Cardiac muscle cell (in vitro differentiated cells and primary cell): ENCODE measurements at places on chromosomes 11 and 22.

GRCh38 chr11:108392353-108392752 is 75.0 kb downstream of the C11orf65 start:
- no peak for DNase-seq

DNA sequence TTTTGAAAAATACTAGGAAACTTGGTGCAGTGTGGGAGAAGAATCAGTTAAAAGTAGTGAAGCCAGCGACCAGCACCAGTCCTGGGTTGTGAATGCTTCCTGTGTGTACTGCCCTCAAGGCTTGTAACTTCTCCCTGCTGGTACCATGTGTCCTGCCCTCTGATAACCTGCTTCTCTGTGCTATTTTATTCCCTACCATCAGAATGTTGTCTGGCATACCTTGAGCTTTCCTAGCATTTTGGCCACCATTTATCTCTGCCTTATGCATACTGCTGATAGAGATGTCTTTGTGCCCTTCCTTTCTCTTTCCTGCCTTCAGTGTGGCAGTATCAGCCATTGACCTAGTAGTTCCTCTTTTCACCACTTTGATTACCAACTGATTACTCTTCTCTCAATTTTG is 2.0 kb downstream of the GTF2H1 start:
- DNase-seq = no peak

- no peak for DNase-seq
Observed at GRCh38 chr22:46763051-46763705, 728 bp downstream of the TBC1D22A start.

DNA sequence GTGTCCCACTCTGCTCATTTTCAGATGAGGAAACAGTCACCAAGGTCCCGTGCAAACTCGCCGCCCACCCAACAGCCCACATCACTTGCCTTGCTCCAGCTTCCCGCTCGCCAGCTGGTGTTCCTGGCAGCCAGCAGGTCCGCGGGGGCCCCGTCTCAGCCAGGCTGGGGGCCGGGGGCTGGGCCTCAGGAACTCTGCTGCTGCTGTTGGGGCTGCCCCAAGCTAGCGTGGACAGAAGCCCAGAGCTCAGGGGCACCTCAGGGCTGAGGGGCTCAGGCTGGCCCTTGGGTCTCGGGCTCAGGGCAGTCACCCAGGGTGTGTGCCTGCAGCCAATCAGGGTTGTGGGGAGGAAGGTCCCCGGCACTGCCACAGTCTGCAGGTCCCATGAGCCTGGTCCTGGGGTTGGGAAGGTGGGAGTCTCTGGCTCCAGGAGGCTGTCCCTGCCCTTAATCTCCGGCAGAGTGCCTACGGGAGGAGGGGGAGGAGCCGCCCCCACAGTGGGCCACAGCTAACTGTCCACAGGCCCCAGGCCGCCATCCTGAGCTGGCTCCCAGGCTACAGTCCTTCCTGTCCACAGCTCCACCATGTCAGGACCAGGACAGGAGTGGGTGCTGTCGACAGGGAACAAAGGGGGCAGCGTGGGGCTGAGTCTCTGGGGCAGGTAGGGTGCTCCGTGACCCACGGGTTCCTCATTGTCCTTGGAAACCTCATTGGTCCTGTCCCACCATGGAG is 65.2 kb downstream of the ARFGAP3 start:
- peak; percentile 44 for DNase-seq

DNA sequence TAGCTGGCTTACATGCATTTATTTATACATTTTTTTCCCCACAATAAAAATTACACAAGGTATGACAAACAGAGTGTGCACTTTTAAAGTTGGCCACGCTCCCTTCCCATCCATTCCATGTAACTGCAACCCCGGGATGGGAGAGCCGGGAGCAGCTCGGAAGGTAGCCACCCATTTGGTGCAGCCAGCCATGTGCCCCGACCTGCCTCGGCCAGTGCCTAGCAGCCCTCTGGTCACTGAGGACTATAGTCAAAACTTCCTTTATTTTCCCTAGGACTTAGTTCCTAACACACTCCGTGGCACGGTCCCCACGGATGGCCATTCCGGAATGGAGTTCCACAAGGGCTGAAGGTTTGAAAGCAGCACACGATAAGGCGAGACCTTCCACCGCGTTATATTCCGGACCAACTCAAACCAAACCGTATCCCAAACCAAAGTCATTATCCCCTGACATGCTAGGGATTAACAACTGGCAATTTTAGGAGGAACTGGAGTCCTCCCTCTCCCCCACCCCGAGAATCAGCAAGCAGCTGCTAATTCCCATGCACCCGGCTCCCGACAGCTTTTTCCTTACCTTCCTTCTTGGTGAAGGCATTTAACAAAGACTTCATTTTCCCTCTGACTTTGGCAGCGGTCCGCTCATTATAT is 426.4 kb downstream of the SHANK2 start:
- DNase-seq = no peak

- DNase-seq = peak; percentile 63
Observed at GRCh38 chr11:45347348-45348082, 61.4 kb upstream of the SYT13 start.
